ENCODE measurements at places on chromosomes 4 and X.

DNA sequence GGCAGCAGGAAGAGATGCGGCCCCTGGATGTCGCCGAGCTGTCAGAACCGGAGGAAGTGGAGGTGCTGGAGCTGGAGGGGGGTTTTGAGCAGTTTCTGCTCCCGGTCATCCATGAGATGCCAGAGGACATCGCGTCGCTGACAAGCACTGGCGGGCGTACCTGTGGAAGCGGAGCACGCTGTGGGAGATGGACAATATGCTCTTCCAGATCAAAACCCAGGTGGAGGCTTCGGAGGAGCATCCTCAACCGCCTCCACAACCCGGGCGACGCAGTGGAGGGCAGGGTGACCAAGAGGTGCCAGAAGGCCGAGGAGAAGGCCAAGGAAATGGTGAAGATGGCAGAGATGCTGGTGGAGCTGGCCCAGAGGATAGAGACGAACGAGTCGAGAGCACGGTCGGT lies 7.6 kb upstream of the CCNQ start:
- DNase-seq, result no peak

DNA sequence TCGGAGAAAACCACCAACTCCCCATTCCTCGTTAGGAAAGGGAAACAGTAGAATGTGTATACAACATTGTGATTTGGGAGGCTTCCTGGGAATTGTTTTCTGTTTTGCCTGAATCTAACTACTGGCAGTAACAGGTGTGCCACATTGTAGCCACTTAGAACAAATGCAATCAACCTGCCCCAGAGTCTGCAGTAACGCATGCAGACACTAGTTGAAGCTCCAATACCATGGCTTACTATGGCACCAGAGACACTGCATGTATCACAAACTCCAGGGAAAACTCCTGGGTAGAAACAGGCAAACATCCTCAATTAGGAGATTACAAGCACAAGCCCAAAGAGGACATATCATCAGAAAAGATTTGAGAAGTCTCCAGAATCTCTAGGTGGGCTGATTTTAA lies 154.2 kb upstream of the NEIL3 start:
- DNase-seq, result no peak

GRCh38 chr4:120070196-120070595 lies 3.5 kb upstream of the MAD2L1 start:
- no peak for DNase-seq

DNA sequence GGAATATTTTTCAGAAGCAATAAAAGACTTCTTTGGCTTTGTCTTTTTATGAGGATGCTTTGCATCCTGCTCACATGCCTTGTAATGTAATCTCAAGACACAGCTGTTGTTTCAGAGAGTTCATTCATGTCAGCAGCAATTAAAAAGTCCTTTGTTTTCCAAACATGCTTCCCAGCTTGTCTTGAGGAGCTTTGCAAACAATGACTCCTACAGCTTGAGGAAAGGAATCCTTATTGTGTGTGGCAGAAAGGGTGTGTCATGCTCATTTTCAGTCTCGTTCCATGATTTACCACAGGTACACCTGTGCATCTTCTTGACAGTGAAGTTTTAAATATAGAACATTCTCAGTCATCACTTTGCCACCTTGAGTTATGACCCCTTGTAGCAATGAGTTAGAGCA lies 139.2 kb upstream of the AADAT start:
- DNase-seq, result no peak

- no peak for DNase-seq
Observed at GRCh38 chr4:152327606-152328453, 208.1 kb downstream of the FBXW7 start.

DNA sequence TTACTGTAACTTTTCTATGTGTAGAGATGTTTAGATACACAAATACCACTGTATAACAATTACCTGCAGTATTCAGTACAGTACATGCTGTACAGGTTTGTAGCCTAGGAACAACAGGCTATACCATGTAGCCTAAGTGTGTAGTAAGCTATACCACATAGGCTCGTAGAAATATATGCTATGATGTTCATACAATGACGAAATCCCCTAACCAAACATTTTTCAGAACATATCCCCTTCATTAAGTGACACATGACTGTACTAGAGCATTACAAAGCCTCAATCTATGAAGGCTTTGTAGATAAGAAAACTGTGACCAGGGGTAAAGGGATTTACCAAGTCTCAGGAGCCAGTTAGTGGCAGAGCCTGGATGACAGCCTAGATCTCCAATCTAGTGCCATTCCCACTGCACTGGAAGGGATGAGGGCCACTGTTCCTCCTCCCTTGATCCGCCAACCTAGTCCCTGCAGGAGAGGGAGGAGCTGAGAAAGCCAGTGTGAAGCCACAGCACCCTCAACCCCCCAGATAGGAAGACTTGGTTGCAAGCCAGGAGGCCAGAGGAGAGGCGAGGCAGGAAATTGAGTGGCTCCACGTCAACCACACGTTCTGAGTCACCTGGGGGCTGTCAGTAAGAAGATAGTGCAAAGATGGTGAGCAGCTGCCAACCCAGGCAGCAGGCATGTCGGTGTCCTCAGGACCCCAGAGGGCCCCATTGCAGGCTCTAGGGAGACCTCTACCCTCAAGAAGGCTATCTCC lies 227.7 kb downstream of the BCOR start:
- peak; percentile 6 for DNase-seq

DNA sequence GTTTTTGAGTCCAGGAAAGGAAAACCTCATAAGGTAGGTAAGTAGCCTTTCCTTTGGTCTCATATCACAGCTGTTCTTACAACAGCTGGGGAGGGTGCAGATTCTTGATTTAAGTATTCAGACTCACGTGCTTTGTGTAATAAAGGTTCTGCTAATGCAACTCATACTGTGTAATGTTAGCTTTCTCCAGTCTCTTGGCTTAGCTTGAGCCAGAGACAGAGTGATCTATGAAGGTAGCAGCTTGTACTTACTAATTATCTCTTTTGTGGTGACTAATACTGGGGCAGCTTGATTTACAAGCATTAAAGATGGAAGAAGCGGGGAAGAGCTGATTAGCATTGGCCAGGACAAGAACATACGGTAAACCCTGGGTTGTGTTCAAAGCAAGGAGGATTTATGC lies 80.3 kb downstream of the LNX1 start:
- DNase-seq, result no peak

DNA sequence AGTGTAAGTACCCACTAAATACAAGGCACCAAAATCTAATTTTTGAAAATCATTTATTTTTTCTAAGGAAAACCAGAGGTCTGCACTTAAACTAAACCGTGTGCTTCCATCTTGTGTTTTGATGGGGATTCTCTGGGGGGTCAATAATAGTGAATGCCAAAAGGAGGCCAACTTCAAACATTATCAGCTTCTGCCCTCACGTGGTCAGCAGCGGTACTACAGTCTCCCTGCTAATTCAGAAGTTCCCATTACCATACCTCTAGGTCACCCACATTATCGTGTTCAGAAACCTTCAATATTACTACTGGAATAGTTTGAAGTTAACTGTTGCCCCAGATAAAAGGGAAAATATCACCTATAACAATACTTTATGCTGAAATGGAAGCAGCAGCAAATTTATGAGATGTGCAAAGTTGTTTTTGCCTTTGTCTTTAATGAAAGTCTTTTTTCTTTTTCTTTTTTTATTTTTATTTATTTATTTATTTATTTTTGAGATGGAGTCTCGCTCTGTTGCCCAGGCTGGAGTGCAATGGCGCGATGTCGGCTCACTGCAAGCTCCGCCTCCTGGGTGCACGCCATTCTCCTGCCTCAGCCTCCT lies 17.3 kb downstream of the CTPS2 start:
- peak; percentile 18 for DNase-seq
